ENCODE measurements at places on chromosomes 4 and X.

GRCh38 chrX:19912-20571 lies 261.1 kb upstream of the PLCXD1 start:
- DNase-seq = no peak

DNA sequence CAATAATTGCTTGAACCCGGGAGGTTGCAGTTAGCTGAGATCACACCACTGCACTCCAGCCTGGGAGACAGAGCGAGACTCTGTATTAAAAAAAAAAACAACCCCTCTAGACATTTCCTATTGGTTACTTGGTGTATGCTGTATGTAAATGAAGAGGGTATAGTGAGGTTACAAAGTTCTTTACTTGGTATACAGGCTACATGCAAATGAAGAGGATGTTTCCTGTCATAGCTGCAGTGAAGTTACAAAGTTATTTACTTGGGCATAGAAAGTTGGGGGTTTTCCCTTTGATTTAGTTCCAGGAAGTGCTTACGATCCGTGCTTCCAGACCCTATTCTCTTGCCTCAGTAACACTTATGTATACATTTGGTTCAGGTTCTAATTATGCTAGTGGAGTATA lies 38.4 kb upstream of the CLNK start:
- DNase-seq = no peak

DNA sequence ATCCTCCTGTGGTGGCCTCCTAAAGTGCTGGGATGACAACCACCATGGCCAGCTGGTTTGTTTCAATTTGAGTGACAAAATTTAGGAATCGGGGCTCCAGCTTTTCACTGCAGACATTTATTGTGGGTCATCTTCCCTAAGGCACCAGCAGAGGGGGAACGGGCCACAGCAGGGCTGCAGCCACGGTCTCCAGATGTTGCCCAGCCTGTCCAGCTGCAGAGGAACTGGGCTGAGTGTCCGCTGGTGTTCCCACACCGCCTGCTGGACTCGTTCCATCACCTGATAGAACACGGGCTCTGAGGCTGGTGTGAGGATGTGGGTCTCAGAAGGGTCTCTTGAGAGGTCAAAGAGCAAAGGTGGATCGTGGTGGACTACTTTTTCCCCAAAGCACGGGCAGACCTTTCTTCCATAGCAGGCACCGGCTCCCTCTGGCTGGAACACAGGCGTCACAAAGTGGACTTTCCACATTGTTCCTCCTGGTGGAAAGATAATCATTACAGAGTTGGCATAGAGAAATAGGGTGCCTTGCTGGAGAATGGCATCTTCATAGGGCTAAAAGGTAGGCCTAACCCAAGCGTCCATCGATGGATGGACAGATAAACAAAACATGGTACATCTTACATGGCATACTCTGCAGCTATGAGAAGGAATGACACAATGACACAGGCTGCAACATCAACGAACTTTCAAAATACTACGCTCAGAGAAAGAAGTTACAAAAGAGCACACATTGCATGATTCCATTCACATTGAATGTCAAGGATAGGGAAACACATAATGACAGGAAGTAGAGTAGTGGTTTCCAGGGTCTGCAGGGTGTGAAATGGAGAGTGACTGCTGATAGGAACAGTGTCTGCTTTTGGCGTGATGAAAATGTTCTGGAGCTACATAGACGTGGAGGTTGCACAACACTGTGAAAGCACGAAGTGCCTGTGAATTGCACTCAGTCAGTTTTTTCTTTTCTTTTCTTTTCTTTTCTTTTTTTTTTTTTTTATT lies 5.9 kb upstream of the ARSD start:
- no peak for DNase-seq

GRCh38 chr4:163017135-163017534 lies 149.6 kb downstream of the NAF1 start:
- no peak for DNase-seq

DNA sequence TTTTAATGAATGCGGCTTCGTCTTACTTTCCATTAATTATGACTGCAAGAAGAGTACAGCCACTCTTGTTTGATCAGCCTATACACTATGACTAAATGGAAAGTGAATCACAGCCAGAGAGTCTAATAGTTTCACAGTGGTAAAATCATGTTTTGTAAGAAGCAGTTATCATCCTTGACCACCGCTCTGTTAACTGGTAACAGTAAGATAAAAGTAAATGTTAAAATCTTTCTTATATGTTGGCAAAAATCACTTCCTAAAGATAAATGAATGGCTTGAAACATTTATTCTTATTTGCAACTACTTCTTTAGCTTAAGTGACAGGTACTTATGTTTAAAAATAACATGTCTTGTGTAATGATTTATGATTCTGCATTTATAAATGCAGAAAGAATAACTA lies 13.2 kb downstream of the GALNT7 start:
- peak; percentile 26 for DNase-seq

DNA sequence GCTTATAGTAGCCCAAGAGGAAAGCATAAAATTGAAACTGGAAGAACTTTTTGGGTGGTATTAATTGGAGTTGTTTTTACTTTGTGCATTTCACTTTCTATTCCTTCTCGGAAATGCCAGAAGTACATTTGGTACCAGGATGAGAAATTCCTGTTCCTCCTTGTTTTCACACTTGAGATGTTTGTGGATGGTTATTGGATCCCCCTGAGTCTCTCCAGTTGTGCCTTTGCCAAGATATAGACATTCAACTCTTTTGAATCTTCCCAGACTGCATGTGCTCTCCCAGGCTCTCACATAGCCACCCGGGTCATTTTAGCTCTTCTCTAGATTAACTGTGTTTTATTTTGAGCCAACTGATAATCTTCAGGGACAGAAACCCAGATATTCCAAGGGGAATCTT lies 120.5 kb downstream of the AFF1 start:
- no peak for DNase-seq

- no peak for DNase-seq
These were observed 468.3 kb downstream of the PCDH18 start for GRCh38 chr4:137063961-137064360.

GRCh38 chr4:79528241-79528706 lies 120.2 kb upstream of the GK2 start:
- no peak for DNase-seq
